ENCODE measurements at places on chromosomes 3 and 15.

- no peak for DNase-seq
Observed at GRCh38 chr3:177800561-177800960, 603.3 kb upstream of the TBL1XR1 start.

GRCh38 chr3:45779746-45780735 is 16.3 kb downstream of the SLC6A20 start:
- no peak for DNase-seq

GRCh38 chr15:34325368-34325767 is 12.2 kb downstream of the SLC12A6 start:
- DNase-seq, result no peak

DNA sequence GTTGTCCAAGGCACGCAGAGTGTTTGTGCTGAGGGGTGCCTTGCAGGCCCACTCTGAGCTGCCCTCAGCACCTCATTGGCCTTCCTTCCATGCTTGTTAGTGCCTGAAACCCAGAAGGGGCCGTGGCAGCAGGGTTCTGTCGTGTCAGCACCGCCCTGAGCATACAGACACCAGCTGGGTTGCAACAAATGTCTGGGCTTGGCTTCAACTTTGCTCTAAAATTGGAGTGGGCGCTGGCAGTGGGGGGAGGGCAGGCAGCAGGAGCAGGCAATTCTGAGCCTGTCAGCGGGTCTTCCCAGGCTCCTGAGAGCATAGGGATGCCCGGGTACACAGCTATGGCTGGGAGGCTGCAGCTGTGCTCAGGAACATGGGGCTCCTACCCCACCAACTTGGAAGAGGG is 464.3 kb downstream of the EPHA3 start:
- DNase-seq, result no peak

DNA sequence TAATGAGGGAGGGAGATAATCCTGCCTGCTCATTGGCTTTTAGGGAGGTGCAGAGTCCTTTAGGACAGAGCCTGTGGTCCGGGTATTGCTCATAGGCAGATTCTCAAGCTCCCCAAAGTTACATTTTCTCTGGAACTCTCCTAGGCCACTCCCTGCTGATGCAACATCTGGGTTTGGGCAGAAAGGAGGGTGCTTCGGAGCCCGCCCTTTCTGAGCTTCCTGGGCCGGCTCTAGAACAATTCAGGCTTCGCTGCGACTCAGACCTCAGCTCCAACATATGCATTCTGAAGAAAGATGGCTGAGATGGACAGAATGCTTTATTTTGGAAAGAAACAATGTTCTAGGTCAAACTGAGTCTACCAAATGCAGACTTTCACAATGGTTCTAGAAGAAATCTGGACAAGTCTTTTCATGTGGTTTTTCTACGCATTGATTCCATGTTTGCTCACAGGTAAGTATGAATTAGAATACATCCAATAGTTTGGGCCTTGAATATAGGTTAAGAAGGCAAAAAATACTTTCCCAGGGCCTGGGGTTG is at the start of gene IL20RB:
TSS of gene IL20RB (plus strand) at position 233 of the 538 bp plus-strand sequence. CDS start at position 364, 131 bp downstream.
- no peak for DNase-seq

GRCh38 chr3:48993834-48994233 is 3.8 kb downstream of the P4HTM start:
- no peak for DNase-seq

- no peak for DNase-seq
Observed at GRCh38 chr3:159559771-159560170, 428.9 kb upstream of the IL12A start.

DNA sequence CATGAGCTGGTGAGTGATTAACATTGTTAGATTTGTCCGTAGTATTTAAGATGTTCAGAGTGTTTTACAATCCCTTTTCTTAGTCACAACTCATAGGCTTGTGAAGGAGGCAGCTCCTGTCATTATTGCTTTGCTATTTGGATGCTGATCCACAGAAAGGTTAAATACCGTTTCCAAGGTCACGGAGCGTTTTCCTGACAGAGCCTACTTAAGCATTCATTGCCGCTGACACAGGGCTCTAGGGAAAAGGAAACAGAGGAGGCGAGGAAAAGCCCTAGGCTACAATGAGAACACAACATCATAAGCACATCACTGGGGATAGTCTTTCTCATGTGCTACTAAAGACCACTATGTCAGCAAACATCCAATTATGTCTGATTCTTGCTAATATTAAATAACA is 38.5 kb upstream of the CPB1 start:
- DNase-seq, result no peak

- no peak for DNase-seq
Observed at GRCh38 chr3:72309661-72310418, 524.9 kb upstream of the PROK2 start.
